ENCODE measurements at places on chromosomes 1 and 21. TPM values are rescaled to one million over a fixed set of nuclear protein-coding genes. Genes with fewer than 3 reads are reported as not detected.

The RIMS3 gene
- 0.76 TPM for polyA plus RNA-seq

The RXRG gene
- polyA plus RNA-seq: not detected

The OR6K3 gene
- not detected for polyA plus RNA-seq

The SHISAL2A gene
- polyA plus RNA-seq: 7.1 TPM

Measured in naive thymus-derived CD8-positive, alpha-beta T cell (primary cell).